Lung (tissue), 17 donors: ENCODE measurements at places on chromosomes 12 and 14. TPM values are rescaled to one million over a fixed set of nuclear protein-coding genes. Genes with fewer than 3 reads are reported as not detected.

The COX8C gene
- total RNA-seq, result not detected

The CD163L1 gene
- 4.0 TPM for total RNA-seq

The SLC4A8 gene
- total RNA-seq, result 4.8 TPM

The TPPP2 gene
- total RNA-seq, result not detected

The IQSEC3 gene
- 7.5 TPM for total RNA-seq

The AQP5 gene
- total RNA-seq, result 39.7 TPM

The GNB3 gene
- total RNA-seq, result 1.3 TPM

The RTL1 gene
- not detected for total RNA-seq

The CBLN3 gene
- 1.7 TPM for total RNA-seq

The KRT72 gene
- not detected for total RNA-seq

The REP15 gene
- total RNA-seq, result 0.63 TPM

- peak; percentile 44 for DNase-seq
These were observed 45.5 kb downstream of the FGD4 start for GRCh38 chr12:32444895-32445294.

- no peak for DNase-seq
These were observed 166.7 kb upstream of the PWP1 start for GRCh38 chr12:107518868-107519267.

DNA sequence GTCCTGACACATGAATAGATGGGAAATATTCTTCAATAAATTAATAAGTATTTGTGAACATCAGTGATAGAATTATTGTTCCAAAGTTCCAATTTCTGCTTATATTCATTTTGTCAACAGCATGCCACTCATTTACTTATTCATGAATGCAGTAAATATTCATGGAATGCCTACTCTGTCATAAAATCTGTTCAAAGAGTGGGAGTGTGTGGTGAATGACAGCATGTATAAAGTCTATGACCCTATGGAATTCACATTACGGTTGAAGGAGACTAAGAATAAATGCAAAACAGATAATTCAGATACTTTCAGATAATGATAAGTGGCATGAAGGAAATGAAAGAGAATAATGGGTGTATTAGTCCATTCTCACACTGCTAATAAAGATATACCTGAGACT is 494.7 kb downstream of the NRXN3 start:
- DNase-seq, result no peak

GRCh38 chr14:39452680-39453079 is 20.4 kb upstream of the FBXO33 start:
- DNase-seq, result no peak

- no peak for DNase-seq
These were observed 7.5 kb downstream of the PSMC1 start for GRCh38 chr14:90263748-90264449.

DNA sequence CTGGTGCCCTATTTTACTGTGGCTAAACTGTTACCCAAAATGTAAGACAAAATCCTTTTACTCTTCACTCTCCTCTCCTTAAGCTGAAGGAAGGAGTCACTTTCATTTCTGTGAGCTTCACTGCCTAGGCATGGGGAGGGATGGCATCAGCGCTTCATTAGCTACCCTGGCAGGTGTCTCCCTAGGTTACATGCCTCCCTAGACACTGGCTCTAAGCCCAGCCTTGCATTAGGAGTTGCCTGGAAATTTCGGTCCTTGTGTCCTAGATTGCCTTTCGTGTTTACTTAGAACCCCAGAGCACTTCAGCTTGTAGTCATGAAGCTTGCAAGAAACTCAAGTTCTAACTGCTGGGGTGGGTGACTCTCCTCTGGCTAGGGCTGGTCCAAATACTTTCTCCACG is 520.5 kb upstream of the STXBP6 start:
- DNase-seq, result no peak

- no peak for DNase-seq
These were observed 22.2 kb upstream of the C12orf71 start for GRCh38 chr12:27104546-27104945.

- no peak for DNase-seq
These were observed 71.7 kb upstream of the PRICKLE1 start for GRCh38 chr12:42660968-42661937.

DNA sequence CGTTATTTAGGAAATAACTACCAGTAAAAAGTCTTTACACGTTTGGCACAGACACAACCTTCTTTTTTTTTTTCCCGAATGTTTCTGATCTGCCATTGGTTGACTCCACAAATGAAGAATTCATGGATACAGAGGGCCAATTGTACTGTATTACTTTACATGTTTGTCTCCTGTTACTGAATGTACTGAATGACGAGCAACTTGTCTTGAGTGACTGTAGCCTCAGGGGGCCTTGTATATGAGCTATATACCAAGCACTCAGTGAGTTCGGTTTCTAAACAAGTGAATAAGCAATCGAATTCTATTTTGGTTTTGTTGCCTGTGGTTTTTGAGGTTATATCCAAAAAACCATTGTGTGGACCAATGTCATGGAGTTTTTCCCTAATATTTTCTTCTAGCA is 480.0 kb upstream of the SYT1 start:
- no peak for DNase-seq

- no peak for DNase-seq
These were observed 37.3 kb upstream of the TRHDE start for GRCh38 chr12:72234886-72235285.

GRCh38 chr12:21526721-21527345 is 737 bp downstream of the SPX start:
- no peak for DNase-seq

DNA sequence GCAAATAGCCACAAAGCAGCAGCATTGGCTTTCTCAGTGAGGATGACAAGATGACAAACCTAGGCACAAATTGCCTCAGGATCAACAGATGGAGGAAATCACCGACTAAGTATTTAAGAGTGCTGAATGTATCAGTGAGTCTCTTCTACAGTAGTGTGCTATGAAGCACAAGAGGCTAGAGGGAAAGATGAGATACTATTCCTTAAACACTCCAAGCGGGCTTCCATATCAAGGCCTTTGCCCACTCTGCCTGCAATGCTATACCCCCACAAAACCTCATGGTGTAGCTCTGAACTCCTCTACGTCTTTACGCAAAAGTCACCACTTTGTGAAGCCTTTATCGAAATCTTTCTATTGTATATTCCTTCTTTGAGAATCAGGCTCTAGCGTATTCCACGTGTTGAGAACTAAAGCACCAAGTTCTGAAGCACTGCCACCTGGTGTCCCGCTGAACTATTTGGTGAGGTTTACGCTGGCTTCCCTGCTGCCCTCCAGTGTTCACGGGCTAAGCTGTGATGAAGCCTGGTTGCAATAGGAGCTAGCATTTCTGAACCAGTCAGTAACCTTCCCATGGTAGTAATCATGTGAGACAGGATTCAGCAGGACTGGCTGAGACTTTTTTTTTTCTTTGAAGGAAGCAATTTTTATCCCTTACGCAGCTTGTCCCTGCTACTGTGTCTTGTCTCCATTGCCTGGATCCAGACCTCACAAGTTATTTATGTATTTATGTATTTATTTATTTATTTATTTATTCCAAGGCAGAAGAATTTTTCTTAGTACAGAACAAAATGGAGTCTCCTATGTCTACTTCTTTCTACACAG is 426.5 kb upstream of the OR4E1 start:
- DNase-seq, result peak; percentile 93

GRCh38 chr14:64841121-64841651 is 38.5 kb downstream of the SPTB start:
- DNase-seq, result peak; percentile 29

DNA sequence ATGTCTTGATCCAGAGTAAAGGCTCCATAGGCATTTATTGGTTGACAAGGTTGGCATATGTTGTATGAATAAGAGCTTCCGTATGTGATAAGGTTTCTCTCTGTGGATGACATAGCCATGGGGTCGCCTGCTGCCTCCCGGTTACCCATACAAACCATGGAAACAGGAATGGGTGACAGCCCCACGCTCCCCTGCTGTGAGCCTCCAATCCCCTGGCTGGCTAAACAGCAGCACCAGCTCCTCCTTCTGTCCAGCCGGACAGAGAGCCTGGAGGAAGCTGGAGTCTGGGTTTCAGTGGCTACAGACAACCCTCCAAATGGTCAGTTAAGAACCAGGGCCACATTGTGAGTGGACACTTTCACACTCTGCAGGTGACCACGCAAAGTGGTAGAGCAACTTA is 131.1 kb downstream of the CALM1 start:
- DNase-seq, result no peak

GRCh38 chr14:22313172-22313801 is 275.7 kb downstream of the DAD1 start:
- DNase-seq, result peak; percentile 40

- DNase-seq, result peak; percentile 83
These were observed 62.8 kb downstream of the HRK start for GRCh38 chr12:116818341-116818856.

DNA sequence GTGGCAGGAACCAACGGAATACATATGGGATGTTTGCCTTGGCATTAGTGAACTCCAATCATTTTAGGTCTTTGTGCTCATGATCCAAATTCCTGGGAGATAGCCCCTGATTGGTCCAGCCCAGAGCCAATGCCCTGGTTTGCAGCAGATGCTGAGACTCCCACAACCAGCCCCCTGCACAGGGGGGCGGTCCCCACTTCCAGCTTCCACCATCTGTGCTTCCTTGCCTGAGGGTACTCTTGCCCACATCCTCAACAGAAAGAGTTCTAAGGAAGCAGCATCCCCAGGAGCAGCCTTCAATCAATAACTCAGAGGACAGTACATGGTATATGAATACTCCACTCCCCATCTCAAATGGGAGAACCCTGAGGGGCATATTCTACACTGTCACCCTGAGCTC is 39.7 kb upstream of the FICD start:
- DNase-seq, result no peak

DNA sequence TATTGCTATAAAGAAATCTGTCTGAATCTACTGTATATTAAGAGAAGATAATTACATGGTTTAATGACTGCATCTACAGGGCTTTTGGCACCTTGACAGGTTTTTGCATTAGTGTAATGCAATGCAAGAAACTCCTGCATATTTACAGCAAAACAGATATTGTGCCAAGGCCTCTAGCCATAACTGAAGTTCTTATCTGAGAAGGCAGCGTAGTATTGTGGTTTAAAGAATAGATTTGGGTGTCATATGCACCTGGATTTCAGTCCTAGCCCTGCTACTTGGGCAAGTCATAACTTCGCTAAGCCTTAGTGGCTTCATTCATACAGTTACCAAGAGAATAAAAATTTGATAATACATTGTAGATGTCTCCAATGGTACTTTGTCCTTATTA is 350.1 kb downstream of the CCDC91 start:
- no peak for DNase-seq

GRCh38 chr14:81682701-81683100 is 149.0 kb upstream of the SEL1L start:
- DNase-seq, result no peak

DNA sequence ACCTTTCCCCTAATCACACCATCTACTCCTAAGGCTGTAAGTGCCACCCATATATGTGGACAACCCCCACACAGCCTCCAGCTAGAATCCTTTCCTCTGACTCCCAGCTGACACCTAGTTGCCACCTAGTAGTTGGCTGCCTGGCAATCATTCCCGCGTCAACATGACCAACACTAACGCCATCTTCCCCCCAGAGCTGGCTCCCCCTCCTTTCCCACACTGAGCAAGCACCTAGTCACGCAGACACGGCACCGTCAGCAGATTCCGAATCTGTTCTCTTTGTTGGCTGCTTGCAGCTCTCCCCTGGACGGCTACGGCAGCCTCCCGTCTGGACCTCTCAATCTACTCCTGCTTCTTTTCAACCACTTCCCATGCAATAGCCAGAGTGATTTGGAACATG is 27.7 kb downstream of the UBR7 start:
- no peak for DNase-seq

GRCh38 chr14:60508707-60509437 is at the start of gene SIX6:
SIX6 (plus strand) TSS chr14:60509146; CDS start chr14:60509399, 253 bp downstream.
- DNase-seq, result peak; percentile 57

GRCh38 chr12:116659771-116660481 is 77.9 kb downstream of the SPRING1 start:
- DNase-seq, result no peak

- DNase-seq, result no peak
These were observed at the start of gene RPGRIP1 for GRCh38 chr14:21279783-21280182. RPGRIP1 (plus strand) TSS chr14:21280083; CDS start chr14:21287977, 7,894 bp downstream.
